ENCODE measurements at places on chromosomes 7 and 10.

- no peak for DNase-seq
Measured at GRCh38 chr10:131729361-131729760, 171.4 kb upstream of the PPP2R2D start.

- DNase-seq = no peak
Measured at GRCh38 chr10:70913893-70914240, 25.5 kb upstream of the PCBD1 start.

DNA sequence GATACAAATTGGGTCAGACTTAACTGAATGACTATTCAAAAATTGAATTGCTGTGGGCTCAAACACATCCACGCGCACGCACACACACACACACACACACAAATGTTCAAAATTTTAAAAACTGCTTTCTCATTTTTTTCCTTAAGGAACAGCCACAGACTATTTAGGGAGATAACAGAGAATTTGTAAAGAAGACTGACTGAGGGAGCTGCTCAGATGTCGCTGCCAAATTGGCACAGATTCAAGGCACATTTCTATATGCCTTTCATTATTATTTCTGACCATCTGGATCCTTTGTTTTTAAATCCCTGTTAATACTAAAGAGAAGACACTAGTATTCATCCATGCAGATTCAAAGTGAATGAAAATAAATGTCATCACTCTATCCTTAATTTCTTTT, 154.8 kb downstream of the DGKB start:
- no peak for DNase-seq

DNA sequence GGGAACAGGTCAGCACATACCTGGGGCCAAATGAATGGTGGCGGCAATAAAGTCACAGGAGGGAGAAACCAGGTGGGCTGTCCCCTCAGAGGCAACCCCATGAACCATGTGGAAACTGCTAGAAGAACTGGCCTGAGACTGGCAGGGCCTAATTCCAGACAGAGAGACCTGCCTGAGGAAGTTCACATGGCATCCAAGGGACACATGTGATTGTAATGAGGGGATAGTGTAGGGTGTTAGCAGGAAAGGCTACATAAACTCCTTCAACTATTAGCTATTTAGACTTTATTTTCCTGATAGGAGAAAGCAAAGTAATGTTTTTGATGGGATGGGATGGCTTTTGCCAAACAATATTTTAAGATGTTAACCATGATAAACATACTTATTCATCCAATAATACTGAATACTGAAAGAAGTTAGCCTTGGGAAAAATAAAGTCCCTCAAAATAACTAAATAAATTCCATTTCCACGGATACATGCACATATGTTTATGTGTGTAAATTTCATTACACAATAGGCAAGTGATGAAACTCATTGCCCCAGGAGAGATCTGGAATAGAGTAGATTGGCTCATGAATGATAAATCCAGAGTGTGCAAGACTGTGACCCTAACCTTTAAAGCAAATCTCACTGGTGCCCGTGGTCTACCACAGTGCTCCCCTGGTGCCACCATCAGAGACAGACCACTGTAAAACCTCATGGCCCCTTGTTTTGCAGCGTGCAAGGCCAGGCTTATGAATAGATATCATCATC, 137.0 kb downstream of the NRF1 start:
- DNase-seq = no peak

DNA sequence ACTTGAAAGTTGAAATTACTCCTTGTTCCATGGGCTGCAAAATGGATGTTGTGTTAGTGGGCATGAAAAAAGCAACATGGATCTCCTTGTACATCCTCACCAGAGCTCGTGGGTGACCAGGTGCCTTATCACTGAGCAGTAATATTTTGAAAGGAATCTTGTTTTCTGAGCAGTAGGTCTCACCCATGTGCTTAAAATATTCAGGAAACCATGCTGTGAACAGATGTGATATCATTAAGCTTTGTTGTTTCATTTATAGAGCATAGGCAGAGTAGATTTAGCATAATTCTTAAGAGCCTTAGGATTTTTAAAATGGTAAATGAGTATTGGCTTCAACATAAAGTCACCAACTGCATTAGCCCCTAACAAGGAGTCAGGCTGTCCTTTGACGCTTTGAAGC, 316.6 kb downstream of the TYW1 start:
- no peak for DNase-seq

DNA sequence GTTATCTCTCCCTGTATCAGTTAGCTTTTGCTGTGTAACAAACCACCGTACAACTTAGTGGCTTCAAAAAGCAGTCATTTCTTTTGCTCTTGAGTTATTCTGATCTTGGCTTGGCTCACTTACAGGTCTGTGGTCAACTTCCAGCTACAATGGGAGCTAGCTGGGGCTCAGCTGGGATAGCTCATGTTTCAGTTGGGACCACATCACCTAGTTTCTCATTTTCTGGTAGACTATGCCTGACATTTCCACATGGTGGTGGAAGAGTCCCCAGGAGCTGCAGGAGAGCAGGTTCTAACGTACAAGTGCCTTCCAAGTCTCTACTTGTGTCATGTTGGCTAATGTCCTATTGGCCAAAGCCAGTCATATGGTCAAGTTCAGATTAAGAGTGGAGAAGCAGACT, 25.8 kb upstream of the PIP4K2A start:
- no peak for DNase-seq

DNA sequence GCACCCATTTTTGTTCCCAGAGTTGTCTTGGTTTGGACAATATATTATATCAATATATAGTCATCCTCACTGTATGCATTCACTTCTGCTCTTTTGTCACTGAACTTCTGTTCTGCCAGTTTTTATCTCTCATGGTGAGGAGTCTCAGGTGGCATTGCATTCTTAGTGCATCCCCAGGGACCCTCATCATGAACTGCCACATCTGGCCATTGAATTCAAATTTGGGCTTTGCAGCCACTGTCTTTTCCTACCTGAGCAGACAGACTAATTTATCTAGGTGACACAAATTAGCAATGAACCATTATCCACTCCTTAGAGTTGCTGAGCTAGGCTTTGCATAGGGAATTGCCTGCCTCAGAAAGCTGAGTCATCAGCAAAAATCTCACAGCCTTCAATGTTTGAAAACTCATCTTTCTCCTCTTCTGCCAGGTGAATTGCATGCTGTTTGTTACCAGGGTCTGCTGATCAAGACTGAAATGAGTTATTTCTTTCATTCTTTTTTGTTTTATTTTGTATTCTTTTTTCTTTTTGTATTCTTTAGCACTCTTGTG, 316.8 kb upstream of the MTPN start:
- DNase-seq = no peak
